ENCODE measurements at places on chromosomes 2 and 18. TPM values are rescaled to one million over a fixed set of nuclear protein-coding genes. Genes with fewer than 3 reads are reported as not detected.

GPR75 gene
- total RNA-seq: 1.2 TPM

NT5DC4 gene
- total RNA-seq: not detected

SLC9A4 gene
- not detected for total RNA-seq

IL36A gene
- total RNA-seq: not detected

IL1F10 gene
- total RNA-seq: not detected

TEX44 gene
- not detected for total RNA-seq

DSG4 gene
- not detected for total RNA-seq

BARD1 gene
- total RNA-seq: 18.8 TPM

CGREF1 gene
- 1.8 TPM for total RNA-seq

GAREM1 gene
- total RNA-seq: 9.1 TPM

RNU2-63P gene
- total RNA-seq: not detected

PECR gene
- 12.8 TPM for total RNA-seq

EGR4 gene
- 0.06 TPM for total RNA-seq

CBLN2 gene
- total RNA-seq: 2.0 TPM

ACAA2 gene
- 81.3 TPM for total RNA-seq

C2orf92 gene
- total RNA-seq: 6.7 TPM

HOXD12 gene
- not detected for total RNA-seq

CDH2 gene
- total RNA-seq: 267 TPM

TMEFF2 gene
- 0.15 TPM for total RNA-seq

AFF3 gene
- 12.8 TPM for total RNA-seq

MYCN gene
- 48.1 TPM for total RNA-seq

LRP2 gene
- total RNA-seq: 1.5 TPM

LPIN1 gene
- total RNA-seq: 45.6 TPM

SKOR2 gene
- not detected for total RNA-seq

SPP2 gene
- not detected for total RNA-seq

SALL3 gene
- 1.6 TPM for total RNA-seq

CENPA gene
- 1.9 TPM for total RNA-seq

REG3G gene
- not detected for total RNA-seq

LYPD6 gene
- total RNA-seq: 10.7 TPM

TRMT61B gene
- total RNA-seq: 9.3 TPM

EHBP1 gene
- total RNA-seq: 30.8 TPM

MAB21L4 gene
- total RNA-seq: not detected

UGT1A8 gene
- total RNA-seq: not detected

AGXT gene
- total RNA-seq: 0.67 TPM

CYTIP gene
- total RNA-seq: not detected

MRO gene
- not detected for total RNA-seq

GALNT13 gene
- 1.4 TPM for total RNA-seq

FLACC1 gene
- total RNA-seq: 0.53 TPM

ADI1 gene
- total RNA-seq: 26.5 TPM

BCL2L11 gene
- 17.3 TPM for total RNA-seq

DNAH7 gene
- total RNA-seq: 0.42 TPM

CRYGD gene
- not detected for total RNA-seq

KRTCAP3 gene
- total RNA-seq: 1.3 TPM

SLC4A5 gene
- total RNA-seq: 2.3 TPM

ZBTB7C gene
- 6.2 TPM for total RNA-seq
